ENCODE measurements at places on chromosomes 12 and 14.

- no peak for DNase-seq
These were observed 88.7 kb downstream of the ASCL1 start for GRCh38 chr12:103046154-103046553.

DNA sequence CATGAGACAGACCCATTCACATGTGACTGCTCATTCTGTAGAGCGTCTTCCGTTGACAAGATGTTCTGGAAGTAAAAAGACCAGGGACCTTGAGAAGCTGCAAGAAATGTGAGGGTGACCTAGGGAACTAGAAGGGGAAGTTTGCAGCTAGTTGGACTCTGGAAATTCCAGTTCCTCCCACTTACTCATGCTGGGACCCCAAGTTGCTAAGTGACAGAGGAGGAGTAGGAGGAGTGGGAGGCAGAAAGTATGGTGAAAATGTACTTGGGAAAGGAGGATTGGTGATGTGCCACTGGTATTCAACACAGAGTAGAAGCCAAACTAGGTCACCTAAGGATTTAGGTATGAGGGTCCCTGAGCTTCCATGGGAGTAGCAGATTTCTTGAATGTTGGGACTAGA is 132.4 kb downstream of the KCNA5 start:
- no peak for DNase-seq

- no peak for DNase-seq
These were observed 30.9 kb downstream of the SPPL3 start for GRCh38 chr12:120873226-120873625.

DNA sequence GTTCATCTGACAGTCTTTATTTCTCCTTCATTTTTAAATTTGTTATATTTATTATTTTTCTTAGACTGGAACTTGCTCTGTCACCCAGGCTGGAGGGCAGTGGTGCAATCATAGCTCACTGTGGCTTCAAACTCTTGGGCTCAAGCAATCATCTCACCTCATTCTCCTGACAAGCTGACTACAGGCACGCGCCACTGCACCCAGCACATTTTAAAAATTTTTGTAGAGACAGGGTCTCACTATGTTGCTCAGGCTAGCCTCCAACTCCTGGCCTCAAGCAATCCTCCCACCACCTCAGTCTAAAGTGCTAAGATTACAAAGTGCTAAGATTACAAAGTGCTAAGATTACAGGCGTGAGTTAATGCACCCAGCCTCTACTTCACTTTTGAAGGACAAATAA is 96.6 kb downstream of the RALGAPA1 start:
- DNase-seq: no peak

GRCh38 chr12:97142737-97143410 is 235.8 kb downstream of the NEDD1 start:
- DNase-seq: no peak

- peak; percentile 16 for DNase-seq
These were observed at the start of gene ALDH2 for GRCh38 chr12:111766608-111767361. Gene ALDH2, plus strand, starts transcription at chr12:111766933. Its CDS starts 50 bp downstream, at chr12:111766983.

- DNase-seq: peak; percentile 94
These were observed at the start of gene STRAP for GRCh38 chr12:15882118-15882971. Gene STRAP, plus strand, starts transcription at chr12:15882387. Its CDS starts 321 bp downstream, at chr12:15882708.

GRCh38 chr14:50977863-50978528 is 33.7 kb upstream of the PYGL start:
- DNase-seq: no peak

- no peak for DNase-seq
These were observed 752 bp downstream of the PRICKLE1 start for GRCh38 chr12:42588524-42589464.

GRCh38 chr14:50099335-50099734 is 17.0 kb downstream of the VCPKMT start:
- no peak for DNase-seq

DNA sequence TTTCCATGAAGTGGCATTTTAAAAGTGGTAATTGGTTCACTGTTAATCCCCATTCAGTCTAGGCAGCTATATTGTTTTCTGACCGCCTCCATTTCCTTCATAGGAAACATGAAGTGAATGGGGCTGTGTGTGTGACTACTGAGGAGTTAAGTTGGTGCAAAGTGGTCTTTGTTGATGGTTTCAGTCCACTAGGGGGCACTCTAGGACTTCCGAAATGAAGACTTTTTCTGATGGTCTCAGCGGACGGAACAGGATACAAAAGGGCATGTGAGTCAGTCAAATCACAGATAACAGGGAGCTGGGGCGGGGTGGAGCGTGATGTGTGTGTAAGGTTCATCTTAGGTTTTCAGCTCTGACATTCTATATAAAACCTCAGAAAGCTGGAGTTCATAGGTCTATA is 240.1 kb upstream of the OR4E1 start:
- DNase-seq: peak; percentile 51

DNA sequence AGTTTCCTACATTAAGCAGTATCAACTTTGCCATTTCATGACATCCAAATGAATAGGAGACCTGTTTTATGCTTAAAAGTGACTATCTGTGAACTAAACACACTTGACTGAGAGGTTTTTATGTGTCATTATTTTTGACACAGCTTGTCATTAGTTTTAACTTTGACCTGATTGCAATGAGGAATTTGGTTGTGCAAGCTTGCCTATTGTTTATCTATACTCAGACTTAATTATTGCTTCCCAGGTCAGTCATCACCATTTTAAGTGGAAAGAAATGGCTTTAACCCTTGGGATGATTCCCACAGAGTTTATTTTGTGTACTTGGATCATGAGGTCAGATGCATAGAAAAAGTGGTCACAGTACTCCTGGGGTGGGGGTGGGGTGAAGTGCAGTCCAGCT is 171.0 kb upstream of the PRICKLE1 start:
- no peak for DNase-seq

DNA sequence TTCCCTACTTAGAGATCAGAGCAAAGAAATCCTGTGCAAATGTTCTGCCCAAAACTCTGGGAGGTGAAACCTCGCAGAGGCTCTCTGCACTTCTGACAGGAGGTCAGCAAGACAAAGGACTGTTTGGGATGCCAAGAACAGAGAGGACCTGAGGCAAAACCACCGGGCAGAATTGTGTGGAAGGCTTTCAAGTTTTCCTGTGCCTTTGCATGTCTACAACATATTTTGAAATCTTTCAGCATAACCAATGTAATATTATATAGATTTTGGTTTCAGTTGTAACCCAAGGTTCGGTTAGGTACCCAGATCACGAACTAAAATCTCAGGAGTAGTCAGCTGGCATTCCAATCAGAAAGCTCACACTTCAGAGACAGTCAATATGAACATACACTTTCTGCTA is 99.4 kb upstream of the PLEKHA5 start:
- DNase-seq: no peak

DNA sequence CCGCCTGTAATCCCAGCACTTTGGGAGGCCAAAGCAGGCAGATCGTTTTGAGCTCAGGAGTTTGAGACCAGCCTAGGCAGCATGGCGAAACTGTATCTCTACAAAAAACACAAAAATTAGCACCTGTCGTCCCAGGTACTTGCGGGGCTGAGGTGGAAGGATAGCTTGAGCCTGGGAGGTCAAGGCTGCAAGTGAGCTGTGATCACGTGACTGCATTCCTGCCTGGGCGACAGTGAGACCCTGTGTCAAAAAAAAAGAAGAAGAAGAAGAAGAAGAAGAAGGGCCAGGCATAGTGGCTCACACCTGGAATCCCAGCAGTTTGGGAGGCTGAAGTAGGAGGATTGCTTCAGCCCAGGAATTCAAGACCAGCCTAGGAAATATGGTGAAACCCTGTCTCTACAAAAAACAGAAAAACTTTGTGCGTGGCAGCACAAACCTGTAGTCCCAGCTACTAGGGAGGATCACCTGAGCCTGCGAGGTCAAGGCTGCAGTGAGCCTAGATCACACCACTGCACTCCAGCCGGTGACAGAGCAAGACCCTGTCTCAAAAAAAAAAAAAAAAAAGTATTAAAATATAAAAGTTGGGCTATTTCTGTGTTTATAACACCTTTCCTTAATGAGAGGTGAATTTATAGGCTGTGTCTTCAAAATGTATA is 15.5 kb downstream of the RXYLT1 start:
- no peak for DNase-seq

DNA sequence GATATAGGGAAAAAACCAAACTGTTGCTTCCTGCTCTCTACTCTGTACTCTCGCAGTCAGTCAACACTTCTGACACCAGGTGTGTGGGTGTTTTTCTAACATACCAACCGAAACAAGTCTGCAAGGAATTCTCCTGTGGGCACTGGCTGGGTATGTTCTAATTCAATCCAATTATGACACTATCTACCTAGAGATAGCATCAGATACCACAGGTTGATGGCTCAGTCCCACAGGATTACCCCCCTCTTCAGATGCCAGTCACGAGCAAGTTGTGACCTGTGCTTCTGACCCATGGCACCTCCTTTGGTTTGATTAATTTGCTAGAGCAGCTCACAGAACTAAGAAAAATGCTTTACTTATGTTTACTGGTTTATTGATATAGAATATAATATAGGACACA is 78.3 kb downstream of the DYRK2 start:
- no peak for DNase-seq

GRCh38 chr14:100317912-100318808 is 5.0 kb upstream of the SLC25A47 start:
- DNase-seq: peak; percentile 36

DNA sequence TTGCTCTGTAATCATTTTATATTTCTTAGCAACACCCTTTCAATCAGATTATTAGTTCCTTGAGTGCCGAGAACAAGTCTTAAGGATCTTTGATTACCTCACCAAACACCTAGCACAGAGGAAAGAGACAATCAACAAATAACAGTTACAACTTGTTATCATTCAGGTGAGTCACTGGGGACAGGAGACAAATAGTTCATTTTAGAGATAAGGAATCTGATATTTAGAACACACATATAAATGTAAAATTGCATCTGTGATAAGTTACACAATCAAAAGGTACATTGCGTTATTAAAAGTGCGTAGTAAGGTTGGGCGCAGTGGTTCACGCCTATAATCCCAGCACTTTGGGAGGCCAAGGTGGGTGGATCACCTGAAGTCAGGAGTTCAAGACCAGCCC is 5.1 kb upstream of the STXBP6 start:
- DNase-seq: no peak

- DNase-seq: no peak
These were observed 198.7 kb upstream of the DCN start for GRCh38 chr12:91381309-91381804.

- no peak for DNase-seq
These were observed 44.4 kb downstream of the BICD1 start for GRCh38 chr12:32151086-32151485.

- no peak for DNase-seq
These were observed 15.3 kb upstream of the CERS5 start for GRCh38 chr12:50182461-50182860.

DNA sequence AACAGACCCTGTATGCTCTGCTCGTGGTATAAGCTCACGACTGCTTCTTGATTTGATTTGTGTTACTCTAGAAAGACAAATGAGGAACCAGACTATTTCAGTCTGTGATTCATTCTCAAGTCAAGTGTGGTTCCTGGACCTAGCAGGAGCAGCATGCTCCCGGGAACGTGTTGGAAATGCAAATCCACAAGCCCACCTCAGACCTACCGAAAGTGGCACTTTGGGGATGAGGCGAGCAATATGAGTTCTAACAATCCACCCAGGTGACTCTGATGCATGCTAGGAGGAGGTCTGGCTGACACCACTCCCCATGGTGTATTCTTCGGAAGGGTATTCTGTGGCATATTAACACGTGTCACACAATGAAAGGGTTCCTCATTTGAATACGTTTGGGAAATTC is 59.5 kb upstream of the TMX1 start:
- no peak for DNase-seq

- DNase-seq: no peak
These were observed 27.5 kb upstream of the JPH4 start for GRCh38 chr14:23605931-23606585.

- DNase-seq: no peak
These were observed 306.2 kb upstream of the FKBP4 start for GRCh38 chr12:2488596-2488995.

DNA sequence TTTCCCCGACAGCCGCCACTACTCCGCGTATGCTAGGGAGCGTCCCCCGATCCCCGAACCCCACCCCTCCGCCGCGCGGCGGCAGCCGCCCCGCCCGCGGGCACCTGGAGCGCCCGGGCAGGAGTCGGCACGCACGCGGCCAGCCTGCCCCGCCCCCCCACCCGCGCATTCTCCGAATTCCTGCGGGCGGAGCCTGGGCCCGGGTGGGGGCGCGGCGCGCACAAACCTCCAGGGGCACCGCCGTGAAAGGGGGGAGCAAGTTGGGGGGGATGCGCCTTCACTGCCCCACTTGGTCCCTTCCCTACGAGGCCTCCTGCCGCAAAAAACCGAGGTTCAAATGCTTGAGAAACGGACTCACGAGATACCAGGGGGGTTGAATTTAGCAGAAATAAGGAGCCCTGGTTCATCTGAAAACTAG is 1.7 kb downstream of the AJUBA start:
- no peak for DNase-seq

DNA sequence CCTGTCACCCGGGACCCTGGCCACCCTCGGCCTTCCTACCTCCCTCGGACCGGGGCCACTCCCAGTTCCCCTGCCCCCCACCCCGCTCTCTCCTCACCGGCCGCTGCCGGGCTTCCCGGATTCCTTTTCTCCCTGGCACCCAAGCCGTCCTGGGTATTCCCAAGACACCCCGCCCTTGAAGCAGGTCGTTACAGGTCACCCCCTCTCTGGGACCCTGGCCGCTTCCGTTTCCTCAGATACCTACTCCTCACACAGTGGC is 493 bp downstream of the NUMB start:
- no peak for DNase-seq

DNA sequence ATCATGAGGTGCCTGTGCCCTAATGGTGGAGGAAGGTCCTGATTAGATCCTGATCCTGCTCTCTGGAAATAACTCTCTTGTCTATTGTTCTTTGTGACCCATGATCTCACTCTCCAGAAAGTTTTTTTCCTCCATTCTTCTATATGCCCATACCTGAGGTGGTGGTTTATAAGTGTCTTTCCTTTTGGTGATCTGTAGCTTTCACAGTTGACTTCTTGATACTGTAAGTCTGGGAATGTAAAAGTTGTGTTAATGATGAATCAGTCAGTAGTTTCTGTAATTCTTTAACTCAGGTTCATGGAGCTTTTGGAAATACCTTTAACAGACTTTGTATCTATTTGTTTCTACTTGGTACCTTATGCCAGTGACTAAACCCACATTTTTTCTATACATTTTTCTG is 444.0 kb upstream of the FLRT2 start:
- DNase-seq: no peak

- no peak for DNase-seq
These were observed 40.0 kb downstream of the KIF21A start for GRCh38 chr12:39402922-39403321.

DNA sequence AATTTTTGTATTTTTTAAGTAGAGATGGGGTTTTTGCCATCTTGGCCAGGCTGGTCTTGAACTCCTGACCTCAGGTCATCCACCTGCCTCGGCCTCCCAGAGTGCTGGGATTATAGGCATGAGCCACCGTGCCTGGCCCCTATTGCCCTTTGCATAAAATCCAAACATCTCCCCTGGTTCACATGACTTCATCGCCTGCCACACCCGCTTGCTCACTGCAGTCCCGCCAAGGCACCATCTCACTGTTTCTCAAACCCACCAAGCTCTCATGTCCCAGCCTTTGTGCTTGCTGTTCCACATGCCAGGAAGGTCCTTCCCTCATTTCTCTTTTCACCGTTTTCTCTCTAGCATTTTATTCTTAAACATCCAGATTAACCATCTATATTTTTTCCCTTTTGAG is 9.7 kb downstream of the RHOF start:
- DNase-seq: no peak
